ENCODE measurements at places on chromosomes 3 and 15.

GRCh38 chr3:36924744-36925521 is 19.9 kb downstream of the TRANK1 start:
- no peak for DNase-seq

- DNase-seq = peak; percentile 37
Observed at GRCh38 chr15:68553994-68554720, 24.6 kb upstream of the CORO2B start.

DNA sequence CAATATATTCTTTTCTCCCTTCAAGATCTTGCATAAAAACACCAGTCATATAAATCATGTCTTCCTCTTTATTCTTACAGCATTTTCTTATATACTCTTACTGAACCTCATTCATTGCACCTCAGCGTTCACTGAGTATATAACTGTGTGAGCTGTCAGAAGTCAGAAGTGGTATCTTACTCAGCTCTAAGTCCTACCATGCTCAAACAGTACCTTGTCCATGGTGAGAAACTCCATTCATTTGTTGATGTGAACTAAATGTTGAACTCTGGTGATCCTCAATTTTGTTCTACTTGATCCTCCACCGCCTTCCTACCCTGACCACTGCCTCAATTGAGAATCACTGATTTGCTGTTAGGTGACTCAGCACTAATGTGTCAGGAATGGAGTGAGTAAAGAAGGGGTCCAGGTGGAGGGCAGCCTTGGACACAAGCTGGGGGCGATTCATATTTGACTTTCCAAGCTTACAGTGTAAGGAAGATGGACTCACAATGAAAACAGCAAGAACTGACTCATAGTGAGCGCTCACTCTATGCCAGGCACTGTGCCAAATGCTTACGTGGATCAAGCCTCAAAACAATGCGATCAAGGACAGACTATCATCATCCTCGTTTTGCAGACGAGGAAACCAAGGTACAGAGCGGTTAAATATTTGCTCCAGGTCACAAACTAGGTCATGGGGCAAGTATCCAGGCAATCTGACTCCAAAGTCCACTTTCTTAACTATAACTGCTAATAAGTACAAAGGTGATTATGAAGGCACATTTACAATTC is 13.5 kb upstream of the ZFYVE19 start:
- no peak for DNase-seq

- no peak for DNase-seq
Observed at GRCh38 chr3:162348912-162349311, 852.3 kb downstream of the OTOL1 start.

GRCh38 chr15:66619152-66619903 is 53.5 kb upstream of the LCTL start:
- peak; percentile 9 for DNase-seq

- no peak for DNase-seq
Observed at GRCh38 chr3:3180456-3180855, 965 bp upstream of the CRBN start.

- no peak for DNase-seq
Observed at GRCh38 chr15:63593705-63594671, 3.2 kb upstream of the FBXL22 start.

GRCh38 chr3:101900736-101901135 is 51.4 kb downstream of the NFKBIZ start:
- DNase-seq = no peak

DNA sequence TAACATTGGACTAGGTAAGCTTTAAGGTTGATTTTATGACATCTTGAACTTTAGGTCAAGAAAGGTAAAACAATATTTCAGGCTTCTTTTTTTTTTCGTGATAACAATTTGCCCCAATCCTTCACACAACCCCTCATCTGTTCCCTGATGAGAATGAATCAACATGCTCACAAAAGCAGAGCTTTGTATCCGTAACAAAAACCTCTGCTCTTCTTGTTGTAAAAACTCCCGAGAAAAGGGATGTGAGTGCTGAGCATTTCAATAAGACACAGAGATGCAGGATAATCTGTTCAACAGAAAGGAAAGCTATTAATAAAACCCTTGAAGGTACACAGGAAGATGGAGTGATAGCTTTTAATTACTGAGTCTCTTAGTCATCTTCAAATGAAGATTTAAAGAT is 94.3 kb downstream of the RAD18 start:
- no peak for DNase-seq

- DNase-seq = no peak
Observed at GRCh38 chr3:13214847-13215472, 141.7 kb upstream of the IQSEC1 start.

GRCh38 chr3:126111566-126112475 is 27.9 kb upstream of the SLC41A3 start:
- no peak for DNase-seq

- no peak for DNase-seq
Observed at GRCh38 chr3:60989626-60990441, 261.4 kb downstream of the FHIT start.

DNA sequence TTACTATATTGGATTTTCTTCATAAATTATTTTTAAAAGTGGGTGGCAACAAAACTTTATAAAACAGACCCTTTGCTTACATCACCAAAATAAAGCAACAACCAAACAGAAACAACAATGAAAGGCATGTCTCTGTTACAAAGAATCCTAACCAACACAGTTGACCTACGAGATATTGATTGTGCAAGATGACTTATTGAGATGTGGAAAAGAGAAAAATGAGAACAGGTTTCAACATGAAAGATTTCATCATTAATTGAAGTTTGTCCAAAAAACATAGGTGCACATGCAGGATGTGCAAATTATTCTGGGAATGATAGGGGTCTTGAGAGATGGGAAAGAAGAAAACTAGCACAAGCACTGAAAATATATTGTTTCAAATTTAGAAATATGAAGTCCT is 9.0 kb downstream of the GMNC start:
- DNase-seq = no peak

DNA sequence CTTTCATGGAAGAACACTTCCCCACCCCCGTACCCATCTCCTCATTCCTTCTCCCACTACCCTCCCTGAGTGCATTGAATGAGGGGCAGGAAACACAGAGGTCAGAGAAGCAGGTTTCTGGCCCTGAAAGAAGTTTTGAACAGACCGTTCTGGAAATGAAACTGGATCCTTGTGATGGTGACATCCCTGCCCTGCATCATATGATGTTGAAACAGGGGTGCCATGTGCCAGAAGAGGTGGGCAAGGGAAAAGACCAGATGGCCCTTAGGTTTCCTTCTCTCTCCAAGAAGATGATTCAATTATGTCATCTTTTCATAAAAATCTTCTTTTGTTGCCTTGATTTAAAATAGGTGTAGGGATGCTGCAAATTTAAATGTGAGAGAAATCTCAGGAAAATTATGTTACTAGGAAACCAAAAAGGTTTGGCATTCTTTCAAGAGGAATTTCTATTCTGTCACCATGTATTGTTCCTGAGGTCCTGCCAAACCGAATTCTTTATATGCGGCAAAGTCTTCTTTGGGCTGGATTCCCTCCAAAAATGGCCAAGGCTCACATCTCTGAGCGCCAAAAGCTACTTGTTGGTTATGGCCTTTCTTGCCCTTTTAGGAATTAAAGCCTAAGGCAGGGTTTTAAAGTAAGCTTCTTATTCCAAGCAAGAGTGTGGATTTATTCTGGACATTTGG is 19.9 kb upstream of the TNFAIP8L3 start:
- DNase-seq = no peak

DNA sequence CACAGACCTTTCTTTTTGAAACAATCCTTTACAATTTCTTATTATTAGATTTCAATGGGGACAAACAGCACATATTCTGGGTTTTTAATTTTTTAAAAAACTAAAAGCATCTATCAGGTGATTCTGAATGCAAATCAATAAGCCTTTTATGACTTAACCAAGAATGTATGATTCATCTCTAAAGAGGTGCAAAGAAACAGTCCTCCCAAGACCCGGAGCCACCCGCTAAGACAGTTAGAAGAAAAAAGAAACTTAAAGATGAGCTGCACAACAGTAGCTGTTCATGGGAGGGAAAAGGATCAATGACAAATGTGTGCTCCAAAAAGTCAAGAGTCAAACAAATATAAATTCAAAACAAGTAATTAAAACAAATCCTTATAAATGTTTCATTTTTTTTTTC is 319.5 kb downstream of the THSD4 start:
- DNase-seq = no peak

- DNase-seq = no peak
Observed at GRCh38 chr15:63041974-63042876, at the start of gene TPM1. Gene TPM1 (plus strand): TSS chr15:63042747. CDS start chr15:63042830, 83 bp downstream.

- no peak for DNase-seq
Observed at GRCh38 chr3:188526057-188526456, 372.1 kb downstream of the LPP start.

DNA sequence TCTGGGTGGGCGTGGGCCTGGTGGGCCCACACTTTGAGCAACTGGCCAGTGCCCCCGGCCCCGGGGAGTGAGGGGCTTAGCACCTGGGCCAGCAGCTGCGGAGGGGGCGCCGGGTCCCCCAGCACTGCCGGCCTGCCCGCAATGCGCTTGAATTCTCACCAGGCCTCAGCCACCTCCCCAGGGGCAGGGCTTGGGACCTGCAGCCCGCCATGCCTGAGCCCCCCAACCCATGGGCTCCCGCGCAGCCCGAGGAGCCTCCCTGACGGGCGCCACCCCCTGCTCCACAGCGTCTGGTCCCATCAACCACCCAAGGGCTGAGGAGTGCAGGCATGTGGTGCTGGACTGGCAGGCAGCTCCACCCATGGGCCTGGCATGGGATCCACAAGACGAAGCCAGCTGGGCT is 484.3 kb downstream of the UNC13C start:
- no peak for DNase-seq

- DNase-seq = no peak
Observed at GRCh38 chr15:71103102-71103676, 12.1 kb upstream of the THSD4 start.

DNA sequence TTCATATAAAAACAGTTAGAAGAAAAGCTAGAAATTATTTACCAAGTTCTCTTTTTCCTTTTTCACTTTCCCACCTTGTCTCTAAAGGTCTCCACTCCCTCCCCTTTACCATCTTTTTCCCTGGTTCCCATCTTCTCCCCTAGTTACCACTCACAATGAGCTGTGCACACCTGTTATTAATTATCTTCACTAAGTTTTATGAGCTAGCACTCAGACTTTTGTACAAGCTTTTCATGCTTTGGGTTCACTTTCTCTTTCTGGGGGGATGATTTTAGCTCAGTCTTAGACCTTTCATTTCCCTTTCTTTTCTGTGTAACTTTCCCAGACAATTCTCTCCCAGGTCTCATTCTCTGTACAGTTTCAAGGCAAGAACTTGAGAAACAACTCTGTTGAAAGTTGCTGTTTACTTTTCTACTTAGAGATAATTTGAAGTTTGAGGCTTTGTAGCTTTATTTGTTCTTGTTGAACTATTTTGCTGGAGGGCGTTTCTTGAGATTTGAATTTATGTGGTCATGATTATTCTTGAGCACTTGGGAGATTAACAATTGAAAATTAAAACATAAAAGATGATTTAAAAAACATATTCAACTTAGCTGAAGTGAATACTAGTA is 24.0 kb upstream of the AADAC start:
- DNase-seq = no peak

- no peak for DNase-seq
Observed at GRCh38 chr3:135448520-135448919, 517.0 kb upstream of the PPP2R3A start.

DNA sequence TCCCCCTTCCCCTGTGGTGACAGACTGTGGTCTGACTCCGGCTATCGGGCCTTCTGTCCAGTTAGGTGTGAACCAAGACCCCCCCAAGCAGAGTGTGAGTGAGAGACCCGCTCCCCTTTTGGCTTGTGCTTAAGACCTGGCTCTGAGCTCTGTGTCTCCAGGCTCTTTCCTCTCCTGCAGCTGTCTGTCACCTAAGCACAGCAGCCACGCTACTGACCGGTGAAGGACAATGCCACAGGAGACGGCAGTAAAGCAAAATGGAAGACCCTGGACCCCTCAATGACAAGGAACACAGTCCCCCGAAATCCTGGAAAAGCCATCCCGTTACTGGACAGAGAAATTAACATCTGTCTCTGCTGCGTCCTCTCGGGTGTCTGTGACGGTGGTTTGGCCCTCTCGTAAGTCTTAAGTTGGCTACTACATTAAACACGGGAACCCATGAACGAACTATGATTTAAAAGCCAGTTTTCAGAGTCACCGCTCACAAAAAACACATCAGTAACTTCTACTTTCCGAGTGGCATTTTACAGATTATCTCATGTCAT is 53.7 kb downstream of the CHSY1 start:
- no peak for DNase-seq

- no peak for DNase-seq
Observed at GRCh38 chr15:38193496-38193895, 59.1 kb upstream of the SPRED1 start.

GRCh38 chr15:63034578-63034977 is 8.0 kb upstream of the TPM1 start:
- DNase-seq = no peak

- DNase-seq = no peak
Observed at GRCh38 chr3:156509189-156510174, 45.4 kb downstream of the SSR3 start.

GRCh38 chr3:13569201-13569600 is 20.3 kb downstream of the FBLN2 start:
- no peak for DNase-seq

DNA sequence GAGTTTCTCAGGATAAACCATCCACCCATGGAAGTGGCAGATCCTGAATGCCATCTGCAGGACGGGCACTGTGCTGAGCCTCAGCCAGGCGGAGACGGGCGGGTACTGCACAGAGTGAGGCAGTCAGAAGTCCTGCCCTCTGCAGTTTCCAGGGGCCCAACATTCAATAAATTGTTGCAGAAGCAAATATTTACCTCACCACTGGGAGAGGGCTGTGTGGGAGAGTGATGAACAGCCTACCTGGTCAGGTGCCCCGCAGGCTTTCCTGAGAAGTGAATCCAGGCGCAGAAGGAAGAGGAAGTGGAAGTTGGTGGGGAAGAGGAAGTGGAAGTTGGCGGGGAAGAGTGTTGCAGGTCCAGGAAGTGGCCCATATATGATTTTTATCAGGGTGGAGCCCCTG is 100.8 kb downstream of the SLCO3A1 start:
- no peak for DNase-seq

GRCh38 chr15:97745481-97746071 is 214.9 kb upstream of the ARRDC4 start:
- no peak for DNase-seq

DNA sequence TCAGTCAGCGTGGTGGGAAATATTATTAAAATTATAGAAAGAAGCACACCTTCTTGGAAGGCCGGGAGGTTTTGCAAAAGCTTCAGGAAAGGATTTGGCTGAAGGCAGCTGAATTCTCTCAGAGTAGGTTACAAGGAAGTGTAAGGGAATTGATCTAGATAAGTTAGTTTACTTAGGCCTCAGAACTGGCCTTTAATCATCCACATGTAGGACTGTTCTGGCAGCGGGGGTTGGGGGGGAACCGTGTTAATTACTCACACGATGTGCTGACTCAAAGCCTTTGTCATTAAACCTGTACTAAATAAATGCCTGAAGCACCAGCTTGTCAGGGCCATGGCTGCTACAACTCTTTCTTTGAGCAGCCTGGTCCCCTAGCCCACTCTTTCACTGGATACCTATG is 12.8 kb downstream of the ASB14 start:
- no peak for DNase-seq
